ENCODE measurements at places on chromosomes 4 and X. TPM values are rescaled to one million over a fixed set of nuclear protein-coding genes. Genes with fewer than 3 reads are reported as not detected.

GRCh38 chr4:112073181-112073580 is 72.1 kb upstream of the FAM241A start:
- no peaks in the 10 kb centered on the region for H3K4me1 ChIP-seq
- no peaks in the 10 kb centered on the region for H3K27me3 ChIP-seq
- no peak overlapping the region for H3K27ac ChIP-seq

DNA sequence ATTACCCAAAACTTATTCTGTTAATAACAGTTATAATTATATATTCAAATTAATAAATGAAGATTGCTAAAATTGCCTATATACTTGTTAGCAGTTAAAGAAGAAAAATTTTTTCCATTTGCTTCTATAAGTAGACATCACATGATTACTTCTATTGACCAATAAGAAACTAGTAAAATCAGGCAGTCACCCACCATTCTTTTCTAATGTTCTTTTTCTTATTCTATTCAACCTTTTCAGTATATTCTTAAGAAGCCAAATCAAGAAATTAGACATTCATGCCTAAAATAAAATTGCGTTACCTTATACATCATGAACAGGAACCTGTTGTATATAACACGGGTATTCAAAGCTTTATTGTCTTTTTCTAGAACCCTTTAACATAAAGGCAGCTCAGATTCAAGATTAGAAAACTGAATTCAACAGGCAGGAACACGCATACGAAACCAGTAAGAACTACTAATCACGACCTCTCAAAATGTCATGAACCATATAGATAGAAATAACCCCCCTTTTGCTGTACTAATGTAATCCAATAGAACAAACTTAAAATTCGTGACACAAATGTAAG is 568.1 kb upstream of the DIPK2B start:
- no peaks in the 10 kb centered on the region for H3K27me3 ChIP-seq
- peak overlapping the region; percentile 81 for H3K27ac ChIP-seq
- H3K4me1 ChIP-seq: peaks cover 4% of the 10 kb centered on the region
- H3K4me3 ChIP-seq: peak overlapping the region; percentile 68
- peaks cover 2% of the 10 kb centered on the region for H3K36me3 ChIP-seq

Gene NALF2
- not detected for total RNA-seq

Gene ITM2A
- not detected for total RNA-seq

DNA sequence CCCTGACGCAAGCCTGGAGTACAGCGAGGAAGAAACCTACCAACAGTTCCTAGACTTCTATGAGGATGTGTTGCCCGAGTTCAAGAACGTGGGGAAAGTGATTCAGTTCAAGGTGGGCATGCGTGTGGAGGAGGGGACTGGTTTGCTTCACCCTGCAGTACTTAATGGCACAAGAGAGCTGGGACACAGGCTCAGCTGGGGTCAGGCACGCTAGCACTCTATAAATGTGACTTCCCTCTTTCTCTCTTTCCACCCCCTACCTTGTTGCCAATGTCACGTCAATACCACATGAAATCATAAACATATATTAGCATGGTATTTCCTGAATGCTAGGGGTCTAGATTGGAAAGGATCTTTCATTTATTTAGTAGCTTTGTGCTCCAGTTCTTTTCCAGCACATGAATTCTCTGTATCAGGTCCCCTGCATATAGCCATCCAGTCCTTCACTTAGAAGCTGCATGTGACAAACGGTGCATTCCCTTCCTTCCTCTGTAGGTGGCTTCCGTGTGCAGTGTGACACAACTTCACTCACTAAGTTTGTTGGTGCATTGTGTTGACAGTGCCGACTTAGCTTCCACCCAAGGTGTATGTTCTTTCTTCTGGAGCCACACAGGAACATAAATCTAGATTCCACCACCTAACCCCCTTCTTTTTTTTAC is 25.6 kb downstream of the ZRSR2 start:
- H3K27ac ChIP-seq: no peak overlapping the region
- DNase-seq: peak; percentile 33

GRCh38 chr4:40200875-40201801 is 4.3 kb downstream of the RHOH start:
- no peak overlapping the region for H3K27ac ChIP-seq
- no peaks in the 10 kb centered on the region for H3K36me3 ChIP-seq
- no peak overlapping the region for H3K4me3 ChIP-seq

GRCh38 chrX:40004246-40004535 is 93.6 kb downstream of the BCOR start:
- no peak for DNase-seq
- no peaks in the 10 kb centered on the region for H3K36me3 ChIP-seq
- H3K4me3 ChIP-seq: no peak overlapping the region
- no peaks in the 10 kb centered on the region for H3K4me1 ChIP-seq
- no peak overlapping the region for H3K27ac ChIP-seq

Gene OPN1LW
- not detected for total RNA-seq

Gene TBC1D8B
- 10.4 TPM for total RNA-seq

DNA sequence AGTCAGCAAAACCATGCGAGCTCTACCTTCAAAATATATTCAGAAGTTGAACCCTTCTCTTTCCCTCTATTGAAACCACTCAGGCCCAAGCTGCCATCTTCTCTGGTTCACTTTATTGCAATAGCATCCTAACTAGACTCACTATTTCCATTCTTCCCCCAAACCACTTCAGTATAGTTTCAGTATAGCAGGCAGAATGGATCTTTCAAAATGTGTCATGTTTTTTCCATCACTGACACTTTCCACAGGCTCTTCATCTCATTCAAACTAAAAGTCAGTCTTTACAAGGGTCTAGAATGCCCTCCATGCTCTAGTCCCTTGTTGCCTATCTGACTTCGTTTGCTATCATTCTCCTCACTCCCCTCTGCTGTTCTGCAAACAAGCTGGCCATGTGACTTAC is 274.4 kb downstream of the IDS start:
- no peak overlapping the region for H3K27ac ChIP-seq
- DNase-seq: no peak
- no peak overlapping the region for H3K4me3 ChIP-seq
- H3K36me3 ChIP-seq: no peaks in the 10 kb centered on the region

Gene SEL1L3
- total RNA-seq: 43.7 TPM

- H3K4me1 ChIP-seq: no peaks in the 10 kb centered on the region
- DNase-seq: no peak
- no peak overlapping the region for H3K4me3 ChIP-seq
- H3K27ac ChIP-seq: no peak overlapping the region
- H3K36me3 ChIP-seq: peaks cover 8% of the 10 kb centered on the region
- H3K27me3 ChIP-seq: peaks cover 7% of the 10 kb centered on the region
These were observed 78.0 kb downstream of the ACOX3 start for GRCh38 chr4:8362483-8362882.

DNA sequence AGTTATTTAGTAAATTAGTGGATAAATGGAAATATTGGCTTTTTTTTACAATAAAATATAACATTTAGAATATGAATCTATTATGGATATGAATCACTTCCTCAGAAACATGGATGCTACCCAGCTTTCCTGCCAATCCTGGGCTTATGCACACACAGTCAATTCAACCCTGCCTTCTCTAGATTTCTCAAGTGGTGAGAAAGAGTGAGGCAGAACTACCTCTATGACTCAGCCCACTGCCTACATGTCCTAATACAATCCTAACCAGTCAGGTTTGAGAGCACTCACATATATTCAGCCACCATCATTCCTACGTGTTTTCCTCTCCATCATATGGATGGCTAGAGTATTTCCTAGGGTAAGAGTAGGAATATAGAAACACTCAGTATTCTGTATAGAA is 91.1 kb upstream of the ANKRD50 start:
- no peak overlapping the region for H3K27ac ChIP-seq
- no peak overlapping the region for H3K4me3 ChIP-seq
- no peaks in the 10 kb centered on the region for H3K4me1 ChIP-seq
- peak; percentile 71 for DNase-seq
- no peaks in the 10 kb centered on the region for H3K36me3 ChIP-seq
